CD4-positive, alpha-beta T cell treated with Interferon gamma for 1 hour (primary cell): ENCODE measurements at places on chromosomes 13 and 19.
A peak's percentile ranks its signal among the peaks of the same experiment; 100 is the strongest.

DNA sequence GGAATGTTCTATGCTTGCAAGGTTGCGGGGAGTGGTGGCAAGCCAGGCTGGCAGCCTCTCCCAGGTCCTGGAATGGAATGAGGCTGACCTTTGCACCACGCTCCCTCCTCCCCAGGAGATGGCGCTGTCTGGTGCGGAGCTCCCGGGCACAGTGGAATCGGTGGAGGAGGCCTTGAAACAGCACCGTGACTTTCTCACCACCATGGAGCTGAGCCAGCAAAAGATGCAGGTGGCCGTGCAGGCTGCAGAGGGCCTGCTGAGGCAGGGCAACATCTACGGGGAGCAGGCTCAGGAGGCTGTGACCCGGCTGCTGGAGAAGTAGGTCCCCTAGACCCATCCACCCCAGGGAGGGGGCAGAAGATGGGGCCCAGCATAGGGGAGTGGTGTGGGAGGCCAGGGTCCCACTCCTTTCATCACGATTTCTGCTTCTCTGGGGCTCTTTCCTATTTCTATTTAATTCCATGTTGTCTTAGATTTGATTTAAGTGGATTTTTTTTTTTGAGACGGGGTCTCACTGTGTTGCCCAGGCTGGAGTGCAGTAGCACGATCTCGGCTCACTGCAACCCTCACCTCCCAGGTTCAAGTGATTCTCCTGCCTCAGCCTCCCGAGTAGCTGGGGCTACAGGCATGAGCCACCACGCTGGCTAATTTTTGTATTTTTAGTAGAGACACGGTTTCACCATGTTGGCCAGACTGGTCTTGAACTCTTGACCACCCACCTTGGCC, 53.2 kb upstream of the SHKBP1 start:
- peak; percentile 28 for DNase-seq

DNA sequence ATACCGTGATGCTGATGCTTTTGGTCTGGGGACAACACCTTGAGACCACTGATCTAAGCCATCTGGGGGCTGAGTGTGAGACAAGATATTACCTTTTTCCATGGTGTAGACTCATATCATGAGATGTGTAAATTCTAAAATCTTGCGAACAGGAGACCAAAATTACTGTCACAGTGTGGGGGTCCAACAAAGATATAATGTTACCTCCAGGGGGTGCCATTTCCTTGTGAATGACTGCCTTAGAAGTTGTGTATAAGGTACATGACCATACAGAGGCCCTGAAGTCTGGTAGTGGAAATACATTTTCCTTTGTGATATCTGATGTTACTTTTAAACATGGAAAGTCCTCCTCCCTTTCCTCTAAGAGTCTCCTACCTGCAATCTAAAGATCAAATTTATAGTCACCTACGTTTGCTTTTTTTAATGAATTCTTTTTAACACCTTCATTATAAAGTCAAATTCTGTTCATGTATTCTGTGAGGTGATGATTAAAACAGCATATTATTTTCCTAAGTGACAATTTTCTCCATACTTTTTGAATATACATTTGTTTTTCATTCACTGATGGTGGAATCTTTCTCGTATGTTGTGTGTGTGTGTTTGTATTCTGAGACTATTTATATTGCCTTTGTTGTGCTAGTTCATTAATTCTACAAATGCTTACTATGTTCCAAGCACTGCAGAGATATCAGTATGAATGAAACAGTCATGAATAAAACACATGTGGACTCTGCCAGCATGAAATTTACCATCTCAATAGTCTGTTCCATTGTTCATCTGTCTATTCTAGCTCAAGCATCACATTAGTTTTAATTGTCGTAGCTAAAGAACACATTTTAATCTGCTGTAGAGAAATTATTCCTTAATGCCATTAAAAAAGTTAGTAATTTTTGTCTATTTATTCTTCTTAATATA, 113.7 kb downstream of the RFC3 start:
- no peak for DNase-seq

DNA sequence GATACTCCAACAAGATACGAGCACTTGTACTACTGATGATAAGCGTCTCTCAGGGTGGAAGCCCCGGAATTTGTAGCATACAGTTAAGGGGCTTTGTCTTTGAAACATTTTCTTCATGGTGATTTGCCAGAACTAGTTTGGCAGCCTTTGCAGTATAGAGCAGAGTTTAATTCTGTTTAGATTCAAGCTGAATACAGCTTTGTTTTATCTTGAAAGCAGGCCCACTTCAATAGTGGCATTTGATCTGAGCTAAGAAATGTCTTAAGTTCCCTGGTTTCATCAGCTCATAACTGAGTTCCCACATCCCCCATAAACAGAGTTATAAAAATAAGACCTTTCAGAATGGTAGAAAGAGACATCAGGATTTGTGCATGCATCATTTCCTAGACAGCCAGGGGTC, 125.9 kb downstream of the MIPEP start:
- no peak for DNase-seq

DNA sequence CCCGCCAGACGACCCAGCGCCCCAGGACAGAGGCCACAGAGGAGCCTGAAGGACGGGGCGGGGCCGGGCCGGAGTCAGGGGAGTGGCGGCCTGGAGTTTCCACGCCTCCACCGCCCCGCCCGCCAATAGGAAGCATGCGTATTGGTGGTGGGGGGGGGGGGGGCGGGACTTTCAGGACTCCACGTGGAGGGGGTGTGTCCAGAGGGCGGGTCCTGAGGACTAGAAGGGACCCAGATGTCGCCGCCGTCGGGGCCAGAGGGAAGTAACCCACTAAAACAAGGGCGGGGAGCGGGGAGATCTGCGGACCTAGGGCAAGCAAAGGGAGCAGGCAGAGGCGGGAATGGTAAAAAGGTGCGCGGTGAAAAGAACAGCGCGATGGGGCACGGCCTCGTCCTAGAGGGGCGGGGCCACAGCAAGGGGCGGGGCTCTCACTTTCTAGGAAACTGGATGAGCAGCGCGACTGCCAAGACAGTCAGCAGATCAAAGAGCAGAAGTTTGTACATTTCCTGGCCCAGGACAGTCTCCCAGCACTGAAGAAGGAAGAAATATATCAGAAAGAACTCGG, 2.8 kb upstream of the LENG1 start:
- DNase-seq, result peak; percentile 83

DNA sequence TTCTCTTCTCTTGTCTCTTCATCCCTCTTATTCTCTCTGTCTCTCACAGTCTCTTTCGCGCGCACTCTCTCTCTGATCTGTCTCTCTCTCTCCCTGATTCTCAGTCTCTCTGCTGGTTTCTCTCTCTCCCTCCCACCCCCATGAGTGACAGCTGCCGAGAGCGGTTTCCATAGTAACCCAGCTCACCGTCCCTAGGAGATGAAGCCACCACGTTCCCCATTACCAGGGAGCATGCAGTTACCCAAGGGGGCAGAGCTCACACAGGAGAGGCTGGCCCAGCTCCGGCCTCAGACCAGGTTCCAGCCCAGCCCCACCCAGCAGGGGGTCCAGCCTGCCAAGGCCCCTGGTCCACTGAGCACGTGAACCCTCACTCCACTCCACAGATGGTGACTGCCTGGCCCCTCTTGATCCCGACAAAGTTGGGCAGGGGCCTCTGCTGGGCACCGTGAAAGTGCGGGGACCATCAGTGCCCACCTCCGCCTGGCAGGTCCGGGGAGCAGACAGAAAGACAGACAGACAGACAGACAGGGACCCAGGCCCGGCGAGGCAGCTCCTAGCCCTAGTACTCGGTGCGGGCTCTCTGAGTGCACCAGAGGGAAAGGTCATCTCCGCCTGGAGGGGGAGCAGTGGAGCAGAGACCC, 50.6 kb downstream of the CELF5 start:
- DNase-seq, result peak; percentile 17

DNA sequence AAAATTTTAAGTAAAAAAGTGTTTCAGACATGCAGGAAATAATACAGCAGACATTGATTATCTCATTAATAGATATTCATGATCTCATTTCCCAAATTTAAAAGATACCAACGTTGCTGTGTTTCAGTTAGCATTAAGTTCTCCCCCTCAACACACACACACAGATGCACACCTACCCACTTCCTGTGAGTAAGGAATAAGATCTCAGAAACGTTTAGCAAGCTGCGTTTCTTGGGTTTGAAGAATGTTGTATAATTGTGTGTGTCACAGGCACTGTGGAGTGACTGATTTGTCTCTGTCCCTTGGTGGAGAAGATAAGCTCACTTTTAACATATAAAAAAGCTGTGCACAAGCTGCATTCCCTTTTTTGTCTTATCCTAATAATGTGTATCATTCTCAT, 196.8 kb downstream of the PDS5B start:
- no peak for DNase-seq

GRCh38 chr13:76459863-76460262, 426.3 kb downstream of the KCTD12 start:
- DNase-seq, result no peak
